H4 (cell line): ENCODE measurements at places on chromosomes 7 and 10. TPM values are rescaled to one million over a fixed set of nuclear protein-coding genes. Genes with fewer than 3 reads are reported as not detected.

DNA sequence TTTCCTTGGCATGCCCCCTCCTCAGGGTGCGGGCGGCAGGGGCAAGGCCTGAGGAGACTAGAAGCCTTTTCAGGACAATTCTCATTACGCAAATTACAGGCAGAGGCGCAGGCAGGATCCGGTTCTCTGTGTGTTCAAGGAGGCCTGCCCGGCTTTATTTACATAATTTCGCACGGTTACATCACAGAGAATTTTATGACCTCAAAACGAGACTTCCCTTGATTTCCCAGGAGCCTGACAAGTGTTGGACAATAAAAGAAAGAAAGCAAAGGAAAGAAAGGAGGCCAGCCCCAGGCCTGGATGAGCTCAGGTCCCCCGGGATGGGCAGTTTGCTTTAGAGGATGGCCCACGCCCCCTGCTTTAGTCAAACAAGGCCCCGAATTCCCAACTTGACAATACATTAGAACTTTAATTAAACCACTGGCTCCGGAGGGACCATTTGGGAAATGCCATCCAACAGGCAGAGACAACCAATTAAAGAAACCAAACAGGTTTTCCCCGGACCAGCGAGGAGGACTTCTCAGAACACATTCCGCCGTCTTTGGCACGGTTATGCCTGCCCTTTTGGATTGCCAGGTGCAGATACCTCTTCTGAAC, 2.9 kb downstream of the MNX1 start:
- no peak for DNase-seq

DNA sequence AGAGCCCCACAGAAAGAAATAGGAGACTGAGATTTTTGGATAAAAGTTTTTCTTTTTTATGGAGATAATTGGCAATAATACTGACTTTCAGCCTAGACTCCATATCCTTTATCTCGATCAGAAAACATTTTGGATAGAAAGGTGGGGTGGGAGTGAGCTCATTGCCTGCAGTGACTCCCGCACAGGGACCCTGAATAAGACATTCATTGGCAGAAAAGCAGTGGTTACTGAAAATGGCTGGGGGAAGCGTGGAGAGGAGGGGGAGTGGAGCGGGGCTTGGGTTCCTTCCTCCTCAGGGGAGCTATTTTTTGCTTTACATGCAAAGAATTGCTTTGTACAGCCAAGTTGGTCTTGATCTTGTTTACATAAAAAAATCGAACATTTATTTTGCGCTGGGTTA, 90.4 kb upstream of the BMPER start:
- DNase-seq: no peak

- no peak for DNase-seq
Observed at GRCh38 chr7:133196856-133197612, 55.8 kb upstream of the EXOC4 start.

The CCDC3 gene
- total RNA-seq: 2.1 and 2.4 TPM in 2 replicates

GRCh38 chr10:78199005-78199725, 165.5 kb downstream of the RPS24 start:
- DNase-seq: no peak

DNA sequence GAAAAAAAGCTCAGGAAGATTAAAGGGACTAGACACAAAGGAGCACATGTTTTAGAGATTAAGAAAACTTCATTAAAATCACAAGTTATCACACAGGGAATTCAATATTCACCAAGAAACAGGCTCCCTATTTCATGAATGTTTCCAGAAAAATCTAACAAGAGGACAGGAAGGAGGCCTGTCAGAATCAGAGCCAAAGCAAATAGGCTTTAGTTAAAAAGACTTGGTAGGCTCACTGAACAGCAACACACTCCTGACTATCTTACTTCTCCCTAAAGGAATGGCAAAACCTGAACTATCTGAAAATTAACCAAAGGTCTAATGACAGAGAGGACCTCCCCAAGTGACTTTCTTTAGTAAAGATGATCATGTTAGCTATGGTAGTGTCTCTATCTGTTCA, 188.3 kb upstream of the MEOX2 start:
- no peak for DNase-seq

GRCh38 chr10:116974456-116975005, 30.5 kb downstream of the SHTN1 start:
- DNase-seq: peak; percentile 53
